ENCODE measurements at places on chromosomes 12 and 14.

GRCh38 chr12:51937926-51938325, 13.6 kb upstream of the ACVR1B start:
- DNase-seq, result no peak

DNA sequence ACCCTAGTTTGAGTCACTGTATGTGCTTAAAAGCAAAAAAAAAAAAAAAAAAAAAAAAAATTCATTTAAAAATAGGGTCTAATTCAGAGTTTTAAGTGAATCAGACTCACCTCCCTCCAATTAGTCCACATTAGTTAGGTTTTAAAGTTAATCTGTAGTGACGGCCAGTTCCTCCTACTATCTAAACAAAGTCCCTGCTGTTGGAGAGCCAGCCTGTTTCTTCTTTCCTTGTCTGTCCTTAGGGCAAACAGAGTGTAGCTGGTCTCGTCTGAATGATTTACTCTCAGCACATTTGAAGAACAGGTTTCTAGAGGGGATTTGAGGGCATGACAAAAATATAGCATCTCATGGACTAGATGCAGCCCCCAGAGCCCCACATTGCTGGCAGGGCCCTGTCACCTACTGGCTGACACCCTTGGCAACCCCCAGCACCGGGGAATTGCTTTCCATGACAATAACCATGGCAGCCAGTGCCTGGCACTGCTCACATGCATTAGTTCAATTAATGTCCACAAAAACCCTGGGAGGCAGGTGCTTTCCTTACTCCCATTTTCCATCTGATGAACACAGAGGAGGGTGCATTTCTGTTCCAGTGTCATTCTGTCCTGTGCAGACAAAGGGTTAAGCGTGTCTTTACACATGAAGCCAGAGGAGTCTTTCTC, 138.3 kb downstream of the PLXNC1 start:
- DNase-seq, result no peak

- DNase-seq, result no peak
Observed at GRCh38 chr14:91284146-91284790, 39.8 kb upstream of the GPR68 start.

DNA sequence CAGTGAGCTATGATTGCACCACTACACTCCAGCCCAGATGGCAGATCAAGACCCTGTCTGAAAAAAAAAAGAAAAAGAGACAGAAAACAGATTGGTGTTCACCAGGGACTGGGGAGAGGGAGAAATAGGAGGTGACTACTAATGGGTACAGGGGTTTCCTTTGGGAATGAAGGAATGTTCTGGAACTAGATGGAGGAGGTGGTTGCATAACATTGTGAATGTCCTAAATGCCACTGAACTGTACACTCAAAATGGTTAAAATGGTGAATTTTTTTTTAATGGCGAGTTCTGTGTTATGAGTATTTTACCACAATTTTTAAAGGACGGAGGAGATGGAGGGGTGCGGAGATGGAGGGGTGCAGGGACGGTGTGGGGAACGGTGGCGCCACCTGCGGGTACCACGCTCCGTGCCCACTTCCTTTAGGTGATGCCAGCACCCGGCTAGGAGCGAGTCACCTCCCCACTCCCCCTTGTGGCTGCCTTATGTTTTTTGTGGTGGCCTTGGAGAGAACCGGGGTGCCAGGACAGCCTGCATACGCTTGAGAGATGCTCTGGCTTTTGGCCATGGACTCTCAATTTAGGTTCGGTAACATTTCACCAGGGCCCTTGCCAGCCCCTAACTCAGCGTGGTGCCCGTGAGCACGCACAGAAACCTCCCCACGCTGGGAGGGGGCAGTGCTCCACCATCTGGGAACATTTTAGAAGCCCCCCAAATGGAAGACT, 16.1 kb downstream of the UBC start:
- peak; percentile 38 for DNase-seq

DNA sequence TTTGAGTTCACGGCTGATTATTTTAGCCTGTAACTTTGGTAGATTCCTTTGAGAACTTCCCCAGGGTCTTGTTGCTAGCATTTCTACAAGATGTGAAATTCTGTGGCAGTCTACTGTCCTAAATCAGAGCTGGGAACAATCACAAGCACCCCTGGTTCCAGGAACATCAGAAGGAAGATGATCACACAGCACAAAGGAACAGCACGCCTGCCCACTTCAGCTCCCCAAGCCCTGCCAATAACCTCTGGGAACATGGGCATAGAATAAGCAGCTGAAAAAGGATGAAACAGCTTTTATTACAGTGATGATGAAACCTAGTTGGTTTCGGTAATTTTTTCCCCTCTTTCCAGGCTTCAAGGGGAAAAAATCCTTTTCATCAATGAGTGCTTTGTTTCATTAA, 12.3 kb downstream of the GPR19 start:
- DNase-seq, result peak; percentile 6

DNA sequence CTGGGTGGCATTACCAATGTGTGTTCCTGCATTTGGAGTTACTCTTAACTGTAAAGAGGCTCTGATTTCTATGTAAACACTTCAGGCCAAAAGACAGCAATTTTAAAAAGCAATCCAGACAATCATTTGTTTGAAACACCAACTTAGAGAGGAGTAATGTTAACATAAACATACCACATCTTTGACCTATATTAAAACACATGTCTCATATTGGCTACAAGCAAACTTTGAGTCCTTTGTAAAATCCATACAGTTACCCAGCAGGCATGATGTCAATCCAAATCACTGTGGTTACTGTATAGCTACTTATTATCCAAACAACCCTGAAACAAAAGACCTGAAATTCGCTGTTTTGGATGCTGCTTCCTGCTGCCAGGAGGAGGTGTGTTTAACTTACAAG, 7.5 kb upstream of the G2E3 start:
- no peak for DNase-seq

- DNase-seq, result no peak
Observed at GRCh38 chr12:41636653-41637052, 448.5 kb downstream of the PDZRN4 start.

DNA sequence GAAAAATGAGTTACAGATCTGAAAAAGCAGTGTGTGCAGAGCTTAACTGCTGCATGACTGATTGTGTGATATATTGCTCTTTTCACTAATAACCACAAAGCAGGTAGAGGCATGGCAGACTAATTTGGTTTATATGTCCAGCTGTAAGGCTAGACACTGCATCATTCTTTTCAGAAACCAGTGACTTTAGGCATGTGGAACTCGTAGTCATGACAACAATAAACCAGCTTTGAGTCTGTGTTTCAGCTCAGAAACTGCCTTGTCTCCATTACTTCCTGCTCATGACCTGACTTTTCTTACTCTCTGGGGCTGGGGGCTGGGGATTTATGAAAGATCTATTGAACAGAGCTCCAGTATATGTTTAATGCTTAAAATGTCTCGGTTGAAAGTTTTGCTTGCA, 146.8 kb upstream of the LRIG3 start:
- no peak for DNase-seq

DNA sequence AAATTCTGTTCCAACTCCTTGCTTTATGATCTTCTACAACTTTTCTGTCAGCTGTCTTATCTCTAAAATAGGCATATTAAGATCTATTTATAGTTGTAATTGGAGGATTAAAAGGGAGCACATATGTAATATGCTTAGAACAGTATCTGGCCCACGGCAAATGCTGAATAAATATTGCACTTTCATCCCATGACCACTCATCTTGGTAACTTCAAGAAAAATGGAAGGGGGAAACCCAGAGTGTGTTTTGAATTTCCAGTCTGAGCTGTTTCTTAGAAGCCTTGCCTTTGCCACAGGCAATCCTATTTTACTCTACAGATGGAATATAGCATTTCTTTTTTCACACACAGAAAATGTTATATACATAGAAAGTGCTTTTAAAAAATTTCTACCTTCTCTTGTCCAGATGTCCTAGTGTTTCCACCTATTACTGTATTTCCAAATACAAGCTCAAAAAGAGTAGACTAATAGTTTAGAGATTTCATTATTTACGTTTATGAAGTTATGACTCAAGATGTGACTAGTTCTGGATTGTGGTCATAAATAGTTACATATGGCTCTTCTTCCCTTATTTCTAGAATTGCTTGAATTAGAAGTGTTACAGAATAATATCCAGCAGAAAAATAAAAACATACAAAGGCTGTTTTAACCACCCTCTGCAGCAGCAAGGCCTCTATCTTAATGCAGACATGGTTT, 6.2 kb upstream of the STXBP6 start:
- no peak for DNase-seq

DNA sequence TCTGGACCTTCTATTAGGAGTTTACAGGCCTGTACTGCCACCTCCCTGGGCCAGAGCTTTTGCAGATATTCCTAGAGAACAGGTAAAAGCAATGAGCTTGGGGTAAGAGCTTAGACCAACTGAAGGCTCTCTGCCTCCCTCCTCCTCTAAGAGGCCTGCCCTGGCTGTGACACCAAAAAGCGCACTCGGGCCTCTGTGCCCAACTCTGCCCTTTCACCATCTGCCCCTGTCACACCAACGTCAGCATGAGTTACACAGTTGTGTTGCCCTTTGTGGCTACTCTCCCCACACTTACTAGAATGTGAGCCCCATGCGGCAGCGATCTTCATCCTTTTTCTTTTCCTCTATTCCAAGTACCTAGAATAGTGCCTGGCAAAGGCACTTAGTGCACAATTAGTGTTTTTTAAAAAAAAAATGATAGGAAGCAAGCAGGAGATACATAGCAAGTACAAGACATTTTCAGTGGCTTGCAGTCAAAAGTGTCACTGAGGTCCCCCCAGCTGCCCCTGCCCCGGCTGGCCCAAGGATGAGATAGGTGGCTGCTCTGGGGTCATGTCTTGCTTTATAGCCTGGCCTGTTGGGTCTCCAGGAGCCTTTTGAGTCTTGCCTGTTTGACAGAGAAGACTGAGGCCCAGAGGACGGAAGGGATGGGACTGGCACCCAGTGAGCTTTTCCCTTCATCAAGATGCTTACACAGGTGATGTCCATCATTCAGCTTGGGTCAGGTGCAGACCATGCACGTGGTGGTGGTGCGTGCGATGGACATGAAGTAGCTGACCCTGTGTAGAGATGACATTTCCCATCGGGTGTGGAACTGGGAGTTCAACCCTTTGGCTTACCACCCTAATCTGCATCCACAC, 12.5 kb downstream of the CKB start:
- no peak for DNase-seq

DNA sequence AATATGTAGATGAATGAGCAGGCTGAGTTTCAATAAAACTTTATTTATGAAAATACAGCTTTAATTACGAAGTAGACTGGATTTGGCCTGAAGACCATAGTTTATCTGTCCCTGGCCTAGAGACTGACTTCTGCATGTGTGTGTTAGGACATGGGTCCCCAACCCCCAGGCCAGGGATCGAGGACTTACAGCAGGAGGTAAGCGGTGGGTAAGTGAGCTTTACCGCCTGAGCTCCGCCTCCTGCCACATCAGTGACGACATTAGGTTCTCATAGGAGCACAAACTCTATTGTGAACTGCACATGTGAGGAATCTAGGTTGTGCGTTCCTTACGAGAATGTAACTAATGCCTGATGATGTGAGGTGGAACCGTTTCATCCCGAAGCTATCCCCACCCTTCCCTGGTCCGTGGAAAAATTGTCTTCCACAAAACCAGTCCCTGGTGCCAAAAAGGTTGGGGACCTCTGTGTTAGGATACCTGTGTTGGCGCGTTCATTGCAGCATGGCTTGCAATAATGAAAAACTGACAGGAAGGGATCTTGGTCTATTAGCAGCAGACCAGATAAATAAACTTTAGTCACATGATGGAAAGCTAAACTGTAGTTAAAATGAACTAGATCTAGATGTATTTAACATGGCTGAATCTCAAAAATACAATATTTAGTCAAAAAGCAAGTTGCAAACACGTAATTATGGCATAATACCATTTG, 4.1 kb downstream of the GLRX5 start:
- DNase-seq, result no peak

GRCh38 chr12:111756681-111757080, 10.1 kb upstream of the ALDH2 start:
- DNase-seq, result no peak

- DNase-seq, result no peak
Observed at GRCh38 chr12:124994437-124994975, 1.1 kb downstream of the BRI3BP start.

GRCh38 chr12:25194214-25194613, 746 bp downstream of the DNAI7 start:
- DNase-seq, result no peak

- DNase-seq, result no peak
Observed at GRCh38 chr12:39619316-39619659, 315 bp downstream of the ABCD2 start.

- DNase-seq, result no peak
Observed at GRCh38 chr12:106780010-106780631, 5.6 kb downstream of the RIC8B start.
